Foreskin fibroblast (primary cell): ENCODE measurements at places on chromosomes 3 and 15.

DNA sequence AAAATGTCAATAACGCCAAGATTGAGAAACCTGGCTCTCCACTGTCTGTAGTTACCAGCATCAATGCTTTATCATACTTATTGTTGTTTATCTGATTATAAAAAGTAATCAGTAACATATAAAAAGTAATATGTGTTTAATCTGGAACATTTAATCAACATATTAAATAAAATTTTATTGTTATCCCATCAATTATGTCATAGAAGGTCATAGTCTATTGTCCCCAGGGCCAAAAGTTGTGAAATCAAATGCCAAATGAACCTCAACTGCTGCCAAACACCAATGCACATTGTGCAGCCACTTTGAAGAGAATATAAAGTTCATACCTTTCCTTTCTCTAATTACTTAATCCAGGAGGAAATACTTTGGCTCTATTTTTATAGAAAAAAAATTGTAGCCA is 106.6 kb downstream of the EOMES start:
- no peak for DNase-seq

DNA sequence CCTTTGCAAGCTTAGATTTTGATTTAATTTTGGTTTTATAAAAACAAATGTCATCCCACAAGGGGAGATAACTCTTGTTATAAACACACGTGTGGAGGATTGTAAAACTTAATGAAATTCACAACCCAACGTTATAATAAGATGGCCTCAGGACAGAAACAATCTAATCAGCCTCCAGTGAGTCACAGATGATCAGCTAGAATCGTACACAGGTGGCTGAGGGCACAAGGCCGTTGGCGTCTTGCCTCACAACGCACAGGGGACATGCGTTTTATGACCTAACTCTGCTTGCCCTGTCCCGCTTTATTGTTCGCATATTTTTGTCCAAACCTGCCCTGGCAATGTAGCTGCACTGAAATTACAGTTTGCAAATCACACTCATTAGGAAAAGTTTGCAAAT is 121.9 kb upstream of the PDZRN3 start:
- DNase-seq: no peak

DNA sequence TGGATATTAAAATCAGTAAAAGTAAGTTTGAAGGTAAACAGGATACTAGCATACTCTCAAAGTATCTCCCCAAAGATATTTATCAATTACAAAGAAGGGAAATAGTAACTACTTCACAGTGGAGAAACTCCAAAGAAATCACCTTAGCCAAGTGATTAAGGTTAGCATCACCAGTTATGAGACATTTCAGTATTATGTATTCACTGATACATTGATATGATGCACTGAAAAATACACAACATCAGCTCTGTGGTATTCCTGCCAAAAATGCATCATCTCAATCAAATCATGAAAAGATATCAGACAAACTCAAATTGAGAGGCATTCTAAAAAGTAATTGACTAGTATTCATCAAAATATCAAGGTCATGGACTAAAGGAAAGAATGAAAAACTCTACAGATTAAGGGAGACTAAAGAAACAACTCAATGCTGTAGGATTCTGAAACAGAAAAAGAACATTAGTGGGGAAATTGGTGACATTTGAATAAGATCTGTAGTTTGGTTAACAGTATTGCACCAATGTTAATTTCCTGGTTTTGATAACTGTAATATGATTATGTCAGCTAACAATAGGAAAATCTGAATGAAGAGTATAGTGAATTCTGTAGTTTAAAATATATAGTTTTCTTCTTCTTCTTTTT is 215.4 kb downstream of the UACA start:
- no peak for DNase-seq

DNA sequence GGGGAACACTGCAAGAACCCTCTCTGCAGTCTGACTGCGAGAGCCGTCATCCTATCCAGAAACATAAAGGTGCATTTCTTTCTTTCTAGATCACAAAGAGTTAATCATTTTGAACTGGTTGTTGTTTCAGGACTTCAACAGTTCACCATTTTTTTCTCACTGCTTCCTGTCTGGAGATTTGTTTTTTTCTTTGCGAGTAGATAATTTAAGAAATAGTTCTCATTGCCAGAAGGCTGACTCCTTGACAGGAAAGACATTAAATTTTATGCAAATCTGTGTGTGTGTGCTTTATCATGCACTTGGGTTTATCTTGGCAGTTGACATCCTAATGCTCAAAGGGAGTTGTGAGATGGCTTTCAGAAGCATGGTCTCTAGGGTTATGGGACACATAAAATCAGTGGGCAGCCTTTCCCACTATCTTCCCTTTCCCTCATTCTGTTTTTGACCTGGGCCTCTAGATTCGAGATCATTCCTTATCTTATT is 123.5 kb upstream of the TBL1XR1 start:
- no peak for DNase-seq

- DNase-seq: no peak
Observed at GRCh38 chr15:65518633-65519285, 1.3 kb upstream of the DPP8 start.

GRCh38 chr3:94234177-94234788 is 171.4 kb downstream of the NSUN3 start:
- peak; percentile 0 for DNase-seq
